ENCODE measurements at places on chromosomes 16 and 17.

- DNase-seq: no peak
Observed at GRCh38 chr17:76995387-76996105, 127.3 kb downstream of the MGAT5B start.

GRCh38 chr16:49617016-49617629 is 238.8 kb downstream of the ZNF423 start:
- no peak for DNase-seq

DNA sequence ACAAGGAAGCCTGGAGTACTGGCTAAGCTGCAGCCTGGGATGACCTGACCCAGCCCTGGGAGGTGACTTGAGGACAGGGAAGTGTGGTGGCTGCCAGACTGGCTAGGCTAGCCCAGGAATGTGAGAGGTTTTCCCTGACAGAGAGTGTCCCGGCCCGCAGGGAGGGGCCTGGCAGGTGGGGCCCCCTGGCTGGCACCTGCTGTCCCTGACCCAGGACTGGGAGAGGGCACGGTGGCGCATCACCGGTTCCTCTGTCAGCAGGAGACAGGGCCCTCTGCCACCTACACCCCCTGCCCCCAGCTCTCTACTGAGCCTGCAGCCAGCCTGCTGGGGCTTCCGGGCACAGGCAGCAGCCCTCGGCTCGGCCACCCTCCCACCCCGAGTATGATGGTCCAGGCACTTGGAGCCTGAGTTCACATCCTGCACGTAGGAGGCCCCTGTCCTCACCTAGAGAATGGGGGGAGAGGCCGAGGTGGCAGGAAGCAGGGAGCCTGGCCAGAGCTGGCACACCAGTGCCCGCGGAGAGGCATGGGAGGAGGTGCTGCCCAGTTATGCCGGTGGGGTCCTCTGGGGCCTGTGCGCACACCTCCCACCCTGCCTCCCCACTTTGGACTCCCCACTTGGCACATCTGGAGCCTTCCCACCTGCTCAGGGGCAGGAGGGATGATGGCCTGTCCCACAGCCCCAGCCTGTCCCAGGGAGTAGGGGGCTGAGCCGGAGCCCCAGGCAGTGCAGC is 528 bp downstream of the PRSS27 start:
- DNase-seq: no peak

DNA sequence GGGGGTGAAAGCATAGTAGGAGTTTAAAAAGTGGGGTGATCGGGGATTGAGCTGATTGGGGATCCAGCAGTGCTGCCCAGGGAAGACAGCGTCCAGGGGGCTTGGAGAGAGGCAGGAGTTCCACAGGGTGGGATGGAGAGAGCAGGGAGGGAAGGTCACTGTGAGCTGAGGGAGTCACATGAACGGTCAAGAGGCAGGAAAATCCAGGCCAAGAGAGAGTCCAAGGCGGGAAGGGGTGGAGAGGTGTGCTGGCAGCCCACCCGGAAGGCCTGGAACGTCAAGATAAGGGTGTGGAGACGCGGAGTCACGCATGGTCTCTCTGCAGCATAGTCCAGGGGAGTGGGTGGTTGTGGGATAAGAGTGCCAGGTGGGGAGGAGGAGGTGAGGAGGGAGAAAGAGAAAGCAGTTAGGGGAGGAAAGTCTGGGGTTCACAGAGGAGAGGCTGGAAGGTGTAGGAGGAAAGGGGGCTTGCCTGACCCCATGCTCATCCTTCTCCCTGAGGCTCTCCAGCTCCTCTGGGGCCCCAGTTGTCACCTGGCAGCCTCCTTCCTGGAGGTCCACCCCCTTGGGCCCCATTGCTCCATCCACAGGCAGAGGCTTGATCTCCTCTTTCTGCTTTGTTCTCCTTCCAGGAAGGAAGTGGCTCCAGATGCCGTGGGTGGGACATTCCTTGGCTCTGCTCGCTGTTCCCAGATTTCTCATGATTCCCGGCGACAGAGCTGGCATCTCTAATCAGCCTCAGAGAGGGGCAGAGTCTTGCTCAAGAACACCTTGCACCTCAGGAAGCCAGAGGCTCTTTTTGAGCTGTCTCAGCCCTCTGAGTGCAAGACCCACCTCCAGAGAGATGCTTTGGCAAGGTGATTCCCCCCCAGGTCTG is 28.7 kb downstream of the CCR7 start:
- DNase-seq: no peak

DNA sequence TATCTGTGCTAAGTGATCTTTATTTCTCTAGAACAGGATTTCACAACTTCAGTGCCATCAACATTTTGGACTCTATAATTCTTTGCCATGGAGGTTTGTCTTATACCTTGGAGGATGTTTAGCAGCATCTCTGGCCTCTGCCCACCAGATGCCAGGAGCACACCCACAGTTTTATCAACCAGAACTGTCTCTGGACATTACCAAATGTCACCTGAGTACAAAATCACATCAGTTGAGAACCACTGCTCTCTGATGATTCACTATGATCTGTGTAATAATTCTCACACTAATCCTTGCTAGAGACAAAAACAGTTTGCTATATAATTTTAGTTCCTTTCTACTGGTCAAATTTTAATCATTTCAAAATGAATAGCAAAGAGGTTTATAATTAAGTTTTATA is 102.8 kb upstream of the AMZ2 start:
- no peak for DNase-seq

GRCh38 chr16:71258372-71258771 is 27.9 kb upstream of the HYDIN start:
- no peak for DNase-seq

GRCh38 chr16:2450535-2450934 is 9.4 kb upstream of the TEDC2 start:
- no peak for DNase-seq

- DNase-seq: no peak
Observed at GRCh38 chr17:17419631-17420030, 57.2 kb upstream of the MED9 start.

DNA sequence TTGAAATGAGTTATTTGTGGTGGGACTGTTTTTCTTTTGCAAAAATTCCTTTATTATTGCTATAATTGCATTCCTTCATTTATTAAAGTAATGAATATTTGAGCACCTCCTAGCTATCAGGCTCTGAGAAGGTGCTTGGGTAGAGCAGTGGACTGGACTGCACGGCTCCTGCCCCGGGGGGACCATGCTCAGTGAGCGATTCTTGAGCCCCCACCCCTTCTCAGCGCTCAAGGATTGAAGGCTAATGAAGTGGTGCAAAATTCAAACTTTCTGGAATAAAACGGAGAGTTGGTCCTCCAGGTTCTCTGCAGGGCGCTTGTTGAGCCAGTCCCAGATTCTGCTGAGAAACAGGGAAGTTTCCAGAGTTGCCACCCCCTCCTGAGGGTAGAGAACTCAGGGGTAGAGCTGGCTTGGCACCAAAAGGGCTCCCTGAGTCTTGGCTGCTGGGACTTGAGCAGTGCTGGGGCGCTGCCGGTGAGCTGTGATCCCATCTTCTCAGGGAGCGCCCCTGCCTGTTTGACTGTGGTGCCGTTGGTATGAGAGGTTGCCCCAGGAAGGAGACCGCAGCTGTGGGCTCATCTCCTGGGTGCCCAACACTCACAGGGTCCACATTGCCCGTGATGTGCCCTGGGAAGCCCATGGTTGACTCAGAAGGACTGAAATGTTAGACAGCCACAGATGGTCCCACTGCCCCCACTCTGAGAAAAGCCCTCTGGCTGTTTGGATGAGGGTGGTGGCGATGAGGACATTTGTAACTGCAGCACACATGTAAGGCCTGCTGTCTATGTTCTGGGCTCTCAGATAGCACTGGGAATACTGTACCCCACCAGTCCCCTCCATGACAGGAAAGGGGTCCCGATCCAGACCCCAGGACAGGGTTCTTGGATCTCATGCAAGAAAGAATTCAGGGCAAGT is 20.0 kb downstream of the KSR1 start:
- no peak for DNase-seq

DNA sequence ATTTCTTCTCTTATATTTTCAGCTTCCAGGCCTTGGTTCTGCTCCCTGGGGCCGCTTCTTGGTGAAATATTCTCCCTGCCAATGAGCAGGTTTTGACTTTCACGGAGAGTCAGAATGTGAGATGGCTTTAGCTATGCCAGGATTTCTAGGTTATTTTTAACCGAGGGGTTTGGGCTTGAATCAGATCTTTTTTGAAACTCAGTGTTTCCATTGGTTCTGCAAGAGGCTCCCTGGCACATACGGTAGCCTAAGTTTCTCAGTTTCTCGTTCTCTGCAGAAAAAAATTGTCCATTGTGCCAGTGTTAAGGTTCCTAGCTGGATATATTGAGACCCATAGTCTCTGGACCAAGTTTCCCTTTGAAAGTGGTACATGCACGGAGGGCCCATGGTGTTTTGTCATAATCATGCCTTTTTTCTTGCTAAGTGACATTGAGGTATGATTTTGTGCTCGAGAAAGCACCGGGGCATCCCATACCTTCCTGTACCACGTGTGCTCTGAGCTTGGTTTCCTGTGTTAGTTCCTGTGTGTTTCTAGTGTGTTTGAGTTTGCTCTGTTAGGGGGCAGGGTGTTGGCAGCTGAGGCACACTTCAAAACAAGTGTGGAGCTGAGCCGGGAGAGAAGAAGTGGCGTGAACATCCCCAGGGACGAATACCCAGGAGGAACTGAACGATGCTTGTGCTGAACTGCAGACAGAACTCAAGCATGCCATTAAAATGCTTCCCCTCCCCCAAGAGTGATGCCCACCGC is 127.2 kb downstream of the HS3ST3B1 start:
- DNase-seq: no peak

- DNase-seq: no peak
Observed at GRCh38 chr16:12271006-12271405, 294.5 kb downstream of the SNX29 start.

GRCh38 chr17:1090465-1091189 is 89.2 kb downstream of the ABR start:
- DNase-seq: no peak

DNA sequence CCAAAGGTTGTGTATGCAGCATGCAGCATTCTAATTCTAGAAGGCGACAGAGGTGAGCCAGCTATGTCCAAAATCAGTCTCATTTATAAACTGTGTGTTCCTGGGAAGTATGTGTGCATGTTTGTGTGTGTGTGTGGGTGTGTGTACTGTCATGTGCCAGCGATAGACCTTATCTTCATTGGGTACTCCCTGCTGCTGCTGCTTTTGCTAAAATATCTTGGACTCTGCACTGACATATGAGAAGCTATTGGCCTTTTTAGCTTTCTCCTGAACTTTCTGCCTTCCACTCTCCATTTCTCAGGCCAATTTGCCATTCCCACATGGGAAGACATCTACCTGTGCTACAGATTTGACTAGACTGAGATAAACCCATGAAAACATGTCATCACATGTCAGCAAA is 2.0 kb upstream of the LPO start:
- DNase-seq: no peak

- DNase-seq: no peak
Observed at GRCh38 chr16:65842067-65842466, 524.4 kb upstream of the CDH5 start.

Measured in CD14-positive monocyte (primary cell).